ENCODE measurements at places on chromosomes 11 and 22.

DNA sequence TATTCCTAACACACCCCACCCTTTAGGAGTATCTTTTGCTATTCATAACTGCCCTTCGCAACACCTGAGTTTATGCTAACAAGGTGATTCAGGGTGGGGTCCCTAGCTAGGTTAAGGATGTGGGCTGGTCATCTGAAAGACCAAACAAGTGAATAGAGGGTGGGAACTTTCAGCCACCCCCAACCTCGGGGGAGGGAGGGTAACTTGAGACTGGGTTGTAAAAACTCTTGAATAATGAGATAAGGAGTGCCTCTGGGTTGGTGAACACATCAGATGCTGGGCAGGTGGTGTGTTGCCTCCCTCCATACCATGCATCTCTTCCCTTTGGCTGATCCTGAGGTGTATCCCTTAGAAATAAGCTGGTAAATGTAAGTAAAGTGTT is 111.5 kb downstream of the SWAP70 start:
- DNase-seq, result no peak

- DNase-seq, result no peak
These were observed 213.5 kb downstream of the TENM4 start for GRCh38 chr11:79227308-79227707.

GRCh38 chr22:38239101-38239761 is 33.6 kb downstream of the TMEM184B start:
- peak; percentile 23 for DNase-seq

DNA sequence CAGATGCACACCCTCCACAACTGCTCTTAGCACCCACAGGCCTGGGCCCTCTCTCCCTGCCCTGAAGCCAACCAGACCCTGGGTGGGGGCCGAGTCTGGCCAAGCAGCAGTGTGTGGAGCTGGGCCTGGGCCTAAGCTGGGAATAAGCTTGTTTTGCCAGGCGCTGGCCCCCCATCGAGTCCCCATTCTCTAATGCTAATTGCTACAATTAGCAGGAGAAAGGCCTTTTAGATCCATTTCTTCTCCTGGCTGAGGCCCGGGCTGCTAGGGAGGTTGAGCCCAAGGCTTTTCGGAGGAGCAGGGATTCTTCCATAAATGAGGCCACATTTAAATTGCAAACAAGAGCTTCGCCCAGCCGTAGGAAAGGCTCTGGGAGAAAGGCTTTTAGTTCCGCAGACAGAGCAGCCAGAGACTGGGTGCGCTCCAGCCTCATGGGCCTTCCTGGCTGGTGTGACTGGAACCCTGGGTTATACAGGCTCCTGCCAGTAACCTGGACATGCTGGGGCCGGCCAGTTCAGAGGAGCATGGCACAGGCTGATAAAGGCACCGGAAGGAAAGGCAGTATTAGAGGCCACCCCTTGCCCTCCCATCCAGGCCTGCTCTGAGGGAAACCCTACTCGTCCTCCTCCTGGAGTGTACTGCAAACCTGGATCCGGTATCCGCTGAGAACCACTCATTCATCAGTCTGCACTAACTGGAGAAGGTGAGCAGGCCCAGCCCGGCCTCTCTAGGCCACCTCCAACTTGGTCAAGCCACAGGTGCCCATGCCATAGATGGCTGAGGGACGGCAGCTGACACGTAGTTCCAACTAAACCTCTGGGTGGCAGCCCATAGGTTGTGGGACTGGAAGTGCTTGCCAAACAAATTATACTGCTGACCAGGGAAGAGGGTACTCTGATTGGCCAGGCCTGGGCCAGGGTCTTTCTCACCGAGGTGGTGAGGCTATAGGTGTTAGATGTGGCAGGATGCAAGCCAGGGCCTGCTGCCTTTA is 6.2 kb downstream of the KCNQ1OT1 start:
- DNase-seq, result no peak

- no peak for DNase-seq
These were observed 26.1 kb downstream of the SHISAL1 start for GRCh38 chr22:44286646-44287045.
